T-cell (primary cell): ENCODE measurements at places on chromosomes 5 and 9. TPM values are rescaled to one million over a fixed set of nuclear protein-coding genes. Genes with fewer than 3 reads are reported as not detected.

ST8SIA4 gene
- total RNA-seq: 27.0 TPM

- DNase-seq: no peak
These were observed 88.4 kb upstream of the DNAH5 start for GRCh38 chr5:14032918-14033317.

- DNase-seq: no peak
These were observed 1.7 kb upstream of the ZSWIM6 start for GRCh38 chr5:61330341-61330844.

DNA sequence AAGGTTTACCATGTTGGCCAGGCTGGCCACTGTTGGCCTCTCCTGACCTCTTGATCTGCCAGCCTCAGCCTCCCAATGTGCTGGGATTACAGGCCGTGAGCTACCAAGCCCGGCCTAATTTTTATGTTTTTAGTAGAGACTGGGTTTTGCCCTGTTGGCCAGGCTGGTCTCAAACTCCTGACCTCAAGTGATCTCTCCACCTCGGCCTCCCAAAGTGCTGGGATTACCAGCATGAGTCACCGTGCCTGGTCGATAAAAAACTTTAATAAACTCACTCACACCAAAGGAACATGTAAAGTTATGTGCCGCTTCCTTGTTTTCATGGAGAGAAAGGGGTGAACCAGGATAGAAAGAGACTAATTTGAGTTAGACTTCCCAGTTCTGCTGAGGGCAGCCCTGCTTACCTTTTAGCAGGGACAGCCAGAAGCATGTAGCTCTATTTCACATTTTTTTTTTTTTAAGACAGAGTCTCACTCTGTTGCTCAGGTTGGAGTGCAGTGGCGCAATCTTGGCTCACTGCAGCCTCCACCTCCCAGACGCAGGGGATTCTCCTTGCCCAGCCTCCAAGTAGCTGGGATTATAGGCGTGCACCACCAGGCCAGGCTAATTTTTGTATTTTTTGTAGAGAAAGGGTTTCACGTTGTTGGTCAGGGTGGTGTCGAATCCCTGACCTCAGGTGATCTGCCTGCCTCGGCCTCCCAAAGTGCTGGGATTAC is 11.4 kb upstream of the HAUS6 start:
- no peak for DNase-seq
